ENCODE measurements at places on chromosomes 2 and 18.
A peak's percentile ranks its signal among the peaks of the same experiment; 100 is the strongest.

GRCh38 chr2:84388133-84388532, 70.9 kb downstream of the SUCLG1 start:
- peak; percentile 59 for DNase-seq

GRCh38 chr18:63131106-63131958, 188.2 kb downstream of the BCL2 start:
- peak; percentile 62 for DNase-seq

DNA sequence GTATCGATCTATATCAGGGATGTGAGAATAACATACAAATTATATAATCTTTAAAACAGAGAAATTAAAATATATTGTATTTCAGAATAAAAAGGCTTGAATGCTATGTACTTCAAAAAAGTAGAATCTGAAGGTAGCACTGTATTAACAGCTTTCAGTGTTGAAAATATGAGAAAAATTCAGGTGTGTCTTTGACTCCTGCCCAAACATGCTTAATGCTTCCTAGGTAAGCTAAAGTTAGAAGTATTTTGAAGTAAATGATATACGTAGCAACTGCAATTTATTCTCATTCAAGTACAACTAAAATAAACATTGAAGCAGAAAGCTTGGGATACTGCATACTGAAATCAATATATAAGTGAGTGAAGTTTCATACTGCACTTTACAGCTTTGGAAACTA, 1082.0 kb upstream of the ACVR2A start:
- no peak for DNase-seq

GRCh38 chr2:204064119-204064518, 127.6 kb downstream of the ICOS start:
- no peak for DNase-seq

DNA sequence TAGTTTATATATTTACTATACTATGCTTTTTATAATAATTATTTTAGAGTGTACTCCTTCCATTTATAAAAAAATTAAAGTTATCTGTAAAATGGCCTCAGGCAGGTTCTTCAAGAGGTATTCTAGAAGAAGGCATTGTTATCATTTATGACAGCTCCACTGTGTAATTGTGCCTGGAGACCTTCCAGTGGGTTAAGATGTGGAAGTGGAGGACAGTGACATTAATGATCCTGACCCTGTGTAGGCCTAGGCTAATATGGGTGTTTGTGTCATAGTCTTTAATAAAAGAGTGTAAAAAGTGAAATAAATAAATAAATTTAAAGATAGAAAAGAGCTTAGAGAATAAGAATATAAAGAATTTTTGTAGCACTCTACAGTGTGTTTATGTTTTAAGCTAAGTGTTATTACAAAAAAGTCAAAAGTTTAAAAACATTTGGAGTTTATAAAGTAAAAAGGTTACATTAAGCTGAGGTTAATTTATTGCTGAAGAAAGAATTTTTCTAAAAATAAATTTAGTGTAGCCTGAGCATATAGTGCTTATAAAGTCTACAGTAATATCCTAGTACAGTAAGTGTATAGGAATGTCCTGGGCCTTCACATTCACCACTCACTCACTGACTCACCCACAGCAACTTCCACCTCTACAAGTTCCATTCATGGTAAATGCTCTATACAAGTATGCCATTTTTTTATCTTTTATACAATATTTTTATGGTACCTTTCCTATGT, 190.0 kb upstream of the SESTD1 start:
- DNase-seq = peak; percentile 87

DNA sequence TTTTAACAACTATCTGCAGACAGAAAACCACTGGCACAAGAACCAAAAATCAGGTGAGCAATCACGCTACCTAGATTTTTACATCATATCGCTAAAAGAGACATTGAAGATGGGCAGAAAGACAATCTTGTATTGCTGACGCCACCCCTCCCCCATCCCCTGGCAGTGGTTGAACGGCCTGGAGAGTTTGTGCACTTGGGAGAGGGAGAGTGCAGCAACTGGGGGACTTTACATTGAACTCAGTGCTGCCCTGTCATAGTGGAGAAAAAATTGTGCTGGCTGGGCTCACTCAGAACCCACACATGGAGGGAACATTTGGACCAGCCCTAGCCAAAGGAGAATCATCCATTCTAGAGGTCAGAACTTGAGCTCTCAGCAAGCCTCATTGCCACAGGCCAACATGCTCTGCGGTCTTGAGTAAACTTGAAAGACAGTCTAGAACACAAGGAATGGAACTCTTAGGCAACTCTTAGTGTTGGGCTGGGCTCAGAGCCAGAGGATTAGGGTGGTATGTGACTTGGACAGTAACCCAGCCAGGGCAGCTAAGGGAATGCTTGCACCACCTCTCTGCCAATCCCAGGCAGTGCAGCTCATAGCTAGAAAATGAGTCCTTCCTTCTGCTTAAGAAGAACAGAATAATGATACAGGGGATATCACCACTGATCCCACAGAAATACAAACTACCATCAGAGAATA, 220.0 kb upstream of the CYP26B1 start:
- DNase-seq = peak; percentile 81

GRCh38 chr2:42421601-42422239, 60.7 kb upstream of the COX7A2L start:
- DNase-seq = no peak

GRCh38 chr2:126826491-126826890, 72.2 kb upstream of the TEX51 start:
- DNase-seq = no peak

DNA sequence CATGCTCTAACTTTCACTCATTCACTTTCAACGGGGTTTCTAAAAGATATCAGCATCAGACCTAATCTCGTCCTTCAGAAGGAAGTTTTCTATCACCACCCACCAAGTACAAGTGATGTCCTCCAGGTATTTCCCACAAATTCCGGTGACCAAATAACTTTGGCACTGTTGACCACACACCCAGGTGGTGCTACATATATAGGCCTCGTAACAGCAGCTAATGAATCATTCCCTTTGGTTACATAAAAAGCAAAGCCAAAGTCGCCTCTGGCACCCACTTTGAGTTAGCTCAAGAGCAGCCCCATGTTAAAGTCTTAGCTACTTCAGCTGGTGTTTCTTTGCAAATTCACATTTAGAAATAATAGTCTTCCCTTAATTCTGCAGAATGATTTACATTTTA, 138.2 kb upstream of the OSR1 start:
- no peak for DNase-seq

DNA sequence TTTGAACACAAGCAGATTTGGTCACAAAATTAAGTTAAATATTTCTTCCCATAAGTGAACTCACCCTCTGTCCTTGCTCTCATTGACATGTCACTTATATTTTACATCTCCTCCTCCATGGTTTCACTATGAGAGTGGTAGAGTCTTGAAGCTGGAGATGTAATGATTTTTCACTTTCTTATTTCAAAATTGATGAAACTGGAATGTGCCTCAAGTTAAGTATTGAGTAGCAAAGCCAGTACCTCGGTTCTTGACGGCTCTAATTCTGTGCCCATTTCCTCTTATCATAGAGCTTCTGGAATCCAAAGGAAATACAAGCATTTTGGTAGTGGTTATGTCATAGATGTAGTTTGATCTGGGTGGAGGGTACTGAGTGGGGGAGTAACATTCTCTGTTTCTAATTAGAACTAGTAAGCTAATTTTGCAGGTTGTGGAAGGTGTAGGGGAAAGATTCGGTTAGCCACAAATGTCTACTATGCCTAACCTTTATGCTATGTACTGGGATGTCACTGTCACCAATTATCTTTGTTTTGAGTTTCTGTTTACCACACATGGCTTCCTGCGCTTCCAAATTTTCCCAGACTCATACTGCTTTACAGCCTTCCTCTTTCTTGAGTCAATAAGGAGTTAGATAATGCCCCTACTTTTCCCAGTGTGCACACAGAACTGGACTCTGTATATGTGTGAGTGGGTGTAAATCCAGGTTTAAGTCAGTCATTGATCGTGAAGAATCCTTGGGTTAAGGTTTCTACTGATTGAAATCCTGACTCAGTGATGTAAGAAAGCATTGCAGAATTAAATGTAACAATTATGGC, 96.8 kb downstream of the DIS3L2 start:
- DNase-seq = no peak

GRCh38 chr2:228541789-228542188, 360.3 kb upstream of the SPHKAP start:
- peak; percentile 39 for DNase-seq

- peak; percentile 13 for DNase-seq
Observed at GRCh38 chr18:12851716-12852115, 32.3 kb downstream of the PTPN2 start.

DNA sequence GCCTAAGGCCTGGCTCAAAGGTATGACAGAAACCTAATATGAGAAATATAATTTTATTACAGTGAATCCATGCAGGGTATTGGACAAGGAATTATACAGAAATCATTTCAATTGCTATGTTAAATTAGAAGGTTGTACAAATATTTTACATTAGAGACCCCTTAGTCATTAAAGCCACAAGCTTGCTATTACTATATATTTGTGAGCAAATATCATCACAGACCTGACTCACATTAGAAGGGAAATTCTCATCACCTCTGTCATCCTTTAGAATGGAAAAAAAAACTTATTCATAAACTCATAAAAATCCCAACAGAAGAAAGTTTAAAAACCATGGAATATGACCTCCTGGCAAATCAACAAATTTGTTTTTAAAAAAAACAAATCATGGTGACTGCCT, 277.9 kb downstream of the DCC start:
- no peak for DNase-seq

- peak; percentile 57 for DNase-seq
Observed at GRCh38 chr2:98269274-98269673, 77.0 kb upstream of the CNGA3 start.

DNA sequence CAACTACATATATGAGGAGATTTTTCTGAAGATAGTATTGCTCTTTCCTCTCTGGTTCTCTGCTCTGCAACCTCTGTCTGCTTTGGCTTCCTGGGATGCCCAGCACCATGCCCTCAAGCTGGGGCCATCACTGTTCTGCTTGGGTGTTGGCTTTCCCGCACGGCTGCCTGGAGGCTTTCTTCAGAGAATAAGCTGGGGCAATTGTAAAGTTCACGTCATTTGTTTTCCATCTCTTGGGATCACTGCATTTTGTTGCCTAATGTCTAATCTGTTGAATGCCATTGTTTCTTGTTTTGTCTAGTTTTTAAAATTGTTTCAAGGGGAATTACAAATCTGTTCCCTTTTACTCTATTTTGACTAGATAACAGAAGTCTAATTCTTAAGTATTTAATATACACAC, 437.3 kb upstream of the NRP2 start:
- DNase-seq = no peak

- DNase-seq = no peak
Observed at GRCh38 chr2:177548636-177549035, 156.1 kb downstream of the AGPS start.

GRCh38 chr18:55748227-55748738, 160.3 kb upstream of the TCF4 start:
- DNase-seq = no peak
